Daoy (cell line): ENCODE measurements at places on chromosomes 2 and 18.

GRCh38 chr2:16900405-16901025, 234.9 kb upstream of the CYRIA start:
- DNase-seq = no peak

DNA sequence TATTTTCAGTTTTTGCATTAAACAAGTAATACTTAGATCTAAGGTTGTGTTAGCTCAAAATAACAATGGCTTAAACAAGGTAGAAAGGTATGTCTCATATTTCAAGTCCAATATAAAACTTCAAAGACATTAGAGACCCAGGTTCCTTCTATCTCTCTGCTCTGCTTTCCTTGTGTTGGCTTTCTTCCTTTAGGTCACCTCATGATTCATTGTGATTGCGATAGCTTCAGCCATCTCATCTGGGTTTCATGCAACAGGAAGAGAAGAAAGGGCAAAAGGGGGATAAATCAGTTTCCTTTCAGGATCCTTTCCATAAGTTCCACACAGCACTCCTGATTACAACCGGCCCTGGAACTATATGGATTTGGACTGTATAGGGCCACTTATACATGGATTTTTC, 16.0 kb upstream of the TBR1 start:
- DNase-seq = no peak

DNA sequence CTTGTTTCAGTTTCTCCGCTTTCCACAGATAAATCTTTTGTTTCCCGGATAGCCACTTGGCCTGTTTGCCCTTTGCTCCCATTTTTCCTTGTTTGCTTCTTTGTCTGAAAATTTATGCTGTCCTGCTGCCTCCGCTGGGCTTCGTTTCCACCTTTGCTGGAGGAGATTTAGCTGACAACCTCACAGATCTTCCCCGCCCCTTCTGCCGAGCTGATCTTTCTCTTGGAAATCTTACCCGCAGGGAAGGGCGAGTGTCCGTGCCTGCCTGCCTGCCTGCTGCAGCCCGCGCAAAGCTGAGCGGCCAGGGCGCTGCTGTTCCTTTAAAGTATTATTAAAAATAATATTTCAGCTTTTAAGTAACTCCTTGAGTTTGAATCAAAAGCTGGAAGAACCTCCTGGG, 1.4 kb upstream of the XRCC5 start:
- no peak for DNase-seq

DNA sequence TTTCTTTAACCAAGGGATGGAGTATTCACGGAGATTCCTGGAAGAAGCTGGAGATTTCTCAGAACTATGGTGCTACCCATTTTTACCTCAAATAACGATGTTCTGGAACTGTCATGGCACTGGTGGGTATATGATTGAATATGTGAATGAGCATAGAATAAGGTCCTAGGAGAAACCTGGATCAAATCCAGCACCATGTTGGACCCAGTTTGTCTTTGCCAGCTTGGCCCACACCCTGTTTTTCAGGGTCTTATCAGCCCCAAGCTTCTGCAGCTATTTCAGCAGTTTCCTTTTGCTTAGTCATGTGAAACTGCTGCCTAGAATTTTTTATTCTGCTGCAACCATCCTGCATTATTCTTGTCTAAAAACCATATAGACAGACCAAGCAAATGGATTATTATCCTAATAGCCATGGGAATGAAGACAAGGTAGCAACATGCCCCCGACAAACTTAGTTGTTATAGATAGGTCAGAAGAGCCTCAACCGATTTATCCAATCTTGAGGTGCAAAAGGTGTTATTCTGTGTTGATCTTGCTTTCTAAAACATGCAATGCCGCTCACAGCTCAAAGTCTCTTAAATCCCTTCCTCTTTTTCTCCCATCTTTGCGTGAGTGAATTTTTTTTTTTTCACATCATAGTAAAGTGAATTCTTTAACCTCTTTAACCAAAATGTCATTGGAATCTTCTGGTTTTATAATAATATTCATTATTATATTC, 133.6 kb downstream of the PRPF40A start:
- DNase-seq = no peak

GRCh38 chr2:61100801-61101200, 35.1 kb downstream of the SANBR start:
- DNase-seq = no peak

- DNase-seq = no peak
Measured at GRCh38 chr18:61379827-61380226, 46.6 kb downstream of the CDH20 start.
